A549 treated with Hydrocortisone at 1 μM for 4 hours (cell line): ENCODE measurements at places on chromosomes 13 and 19. TPM values are rescaled to one million over a fixed set of nuclear protein-coding genes. Genes with fewer than 3 reads are reported as not detected.

CSNK1A1L gene
- not detected in 5 replicates for total RNA-seq

KCNN1 gene
- 0.41 to 1.2 TPM (median 0.66 TPM) in 5 replicates for total RNA-seq

PEAK3 gene
- total RNA-seq: 0.09 to 0.18 TPM (median 0.14 TPM) in 5 replicates

APOE gene
- 11.7 to 21.1 TPM (median 12.6 TPM) in 5 replicates for total RNA-seq

GPR18 gene
- not detected in 5 replicates for total RNA-seq

PODNL1 gene
- 0.86 to 1.7 TPM (median 1.1 TPM) in 5 replicates for total RNA-seq

MCEMP1 gene
- not detected in 5 replicates for total RNA-seq

ERICH4 gene
- not detected in 5 replicates for total RNA-seq

IFI30 gene
- 11.4 to 18.5 TPM (median 15.0 TPM) in 5 replicates for total RNA-seq

CD209 gene
- not detected in 5 replicates for total RNA-seq

MYPOP gene
- total RNA-seq: 6.2 to 10.1 TPM (median 9.3 TPM) in 5 replicates

LGALS14 gene
- not detected in 5 replicates for total RNA-seq

CDC42EP5 gene
- total RNA-seq: 0.38 TPM in 1 of 5 replicates, not detected in the others

SULT2A1 gene
- 0.06 TPM in 1 of 5 replicates, not detected in the others for total RNA-seq

ATP1A3 gene
- total RNA-seq: 4.0 to 4.6 TPM (median 4.2 TPM) in 5 replicates

TUBA3C gene
- not detected in 5 replicates for total RNA-seq

ZNF850 gene
- 0.32 to 0.74 TPM (median 0.48 TPM) in 5 replicates for total RNA-seq

ZSCAN5A gene
- 6.7 to 8.7 TPM (median 7.5 TPM) in 5 replicates for total RNA-seq

IFNL1 gene
- 0.10 to 0.33 TPM (median 0.13 TPM) in 4 of 5 replicates, not detected in the other for total RNA-seq

ADAMTSL5 gene
- 3.4 to 4.2 TPM (median 3.5 TPM) in 5 replicates for total RNA-seq

CERS1 gene
- 3.4 to 5.6 TPM (median 5.0 TPM) in 5 replicates for total RNA-seq

PSG6 gene
- not detected in 5 replicates for total RNA-seq

VSIG10L gene
- 11.6 to 16.8 TPM (median 14.1 TPM) in 5 replicates for total RNA-seq

CLEC17A gene
- not detected in 5 replicates for total RNA-seq

ZNF560 gene
- total RNA-seq: not detected in 5 replicates

PCID2 gene
- 38.5 to 43.4 TPM (median 39.9 TPM) in 5 replicates for total RNA-seq

ADGRL1 gene
- 6.2 to 8.1 TPM (median 7.2 TPM) in 5 replicates for total RNA-seq

ICAM5 gene
- total RNA-seq: 0.25 to 0.78 TPM (median 0.72 TPM) in 5 replicates

ZNF443 gene
- 0.94 to 1.3 TPM (median 1.0 TPM) in 5 replicates for total RNA-seq

KIR2DL4 gene
- not detected in 5 replicates for total RNA-seq

IRS2 gene
- total RNA-seq: 43.1 to 58.4 TPM (median 49.9 TPM) in 5 replicates

RYR1 gene
- 5.2 to 6.8 TPM (median 6.4 TPM) in 5 replicates for total RNA-seq

ARHGEF18 gene
- total RNA-seq: 60.8 to 76.7 TPM (median 69.8 TPM) in 5 replicates

PRR19 gene
- total RNA-seq: 3.3 to 4.2 TPM (median 3.7 TPM) in 5 replicates

TMC4 gene
- total RNA-seq: 0.73 to 1.5 TPM (median 1.1 TPM) in 5 replicates

METTL21C gene
- total RNA-seq: not detected in 5 replicates

RAP2A gene
- total RNA-seq: 4.4 to 6.6 TPM (median 6.1 TPM) in 5 replicates

KCNC3 gene
- 1.2 to 1.4 TPM (median 1.4 TPM) in 5 replicates for total RNA-seq

ZNF91 gene
- total RNA-seq: 0.08 to 0.23 TPM (median 0.16 TPM) in 5 replicates

LATS2 gene
- total RNA-seq: 10.7 to 12.2 TPM (median 11.2 TPM) in 5 replicates
